ENCODE measurements at places on chromosomes 1 and 21. TPM values are rescaled to one million over a fixed set of nuclear protein-coding genes. Genes with fewer than 3 reads are reported as not detected.

GRCh38 chr1:6703016-6703415 lies 1.4 kb upstream of the DNAJC11 start:
- no peak for DNase-seq

GRCh38 chr1:162067466-162067865 lies 2.0 kb upstream of the NOS1AP start:
- no peak for DNase-seq

- DNase-seq = no peak
These were observed 1.8 kb upstream of the SPRR2A start for GRCh38 chr1:153058826-153059784.

- DNase-seq = no peak
These were observed 23.8 kb downstream of the FH start for GRCh38 chr1:241495741-241496140.

- DNase-seq = no peak
These were observed 18.1 kb downstream of the USP48 start for GRCh38 chr1:21764615-21765423.

GRCh38 chr1:198423673-198424072 lies 116.8 kb downstream of the ATP6V1G3 start:
- no peak for DNase-seq

DNA sequence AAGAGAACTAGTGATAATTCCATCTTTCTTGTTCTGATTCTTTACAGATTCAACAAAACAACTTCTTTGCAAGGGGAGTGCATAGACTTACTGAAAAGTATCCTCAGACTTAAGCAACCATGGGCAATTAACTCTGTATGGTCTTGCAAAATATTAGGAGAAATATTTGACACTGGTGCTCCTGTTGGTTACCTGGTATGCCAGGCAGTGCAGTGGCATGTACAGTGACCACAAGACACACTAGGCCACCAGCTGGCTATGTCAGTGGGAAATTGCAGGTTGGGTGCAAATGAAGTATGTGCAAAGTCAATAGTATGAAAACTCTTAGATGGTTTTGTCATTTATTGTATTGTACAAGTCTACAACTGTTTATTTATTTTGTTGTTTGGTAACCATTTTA lies 34.5 kb downstream of the EPS15 start:
- DNase-seq = no peak

DNA sequence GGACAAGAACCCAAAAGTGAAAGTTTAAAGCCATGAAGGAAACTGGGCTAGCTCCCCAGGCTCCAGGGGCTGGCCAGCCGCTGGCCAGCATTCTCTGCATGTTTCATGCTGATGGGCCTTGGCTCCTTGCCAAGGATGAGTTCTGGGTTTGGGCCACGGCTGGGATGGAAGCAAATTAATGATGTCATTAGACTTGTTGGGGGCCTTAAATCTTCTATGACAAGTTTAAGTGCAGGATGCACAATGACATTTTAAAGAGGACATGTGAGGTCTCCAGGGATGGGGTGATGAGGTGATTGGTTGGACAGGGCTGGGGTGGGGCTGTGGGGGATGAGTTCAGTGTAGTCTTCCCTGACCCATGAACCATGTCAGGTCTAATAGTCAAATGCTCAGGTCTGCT lies 199.6 kb downstream of the TRABD2B start:
- DNase-seq = no peak

- DNase-seq = no peak
These were observed 62.1 kb downstream of the PRKCZ start for GRCh38 chr1:2112280-2112701.

DNA sequence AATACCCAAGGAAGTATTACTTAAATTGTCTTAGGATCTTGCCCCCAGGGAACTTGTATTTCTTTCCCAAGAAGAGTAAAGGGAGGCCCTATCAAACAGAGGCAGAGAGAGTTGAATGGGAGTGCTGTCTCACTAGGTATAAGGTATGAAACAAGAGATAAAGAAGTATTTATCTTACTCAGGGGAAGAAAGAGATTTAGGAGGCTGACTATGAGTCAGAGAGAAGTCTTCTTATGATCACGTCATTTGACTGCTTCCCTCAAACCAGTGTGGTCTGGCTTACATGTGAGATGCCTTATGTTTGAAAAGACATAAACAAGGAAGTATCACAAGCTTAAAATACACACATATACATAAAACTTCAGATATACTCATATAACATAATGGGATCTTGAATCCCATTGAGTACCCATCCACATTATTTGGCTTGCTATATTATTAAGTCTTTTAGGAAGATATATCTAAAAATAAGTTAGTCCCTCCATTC lies 29.6 kb downstream of the DUSP10 start:
- DNase-seq = no peak

DNA sequence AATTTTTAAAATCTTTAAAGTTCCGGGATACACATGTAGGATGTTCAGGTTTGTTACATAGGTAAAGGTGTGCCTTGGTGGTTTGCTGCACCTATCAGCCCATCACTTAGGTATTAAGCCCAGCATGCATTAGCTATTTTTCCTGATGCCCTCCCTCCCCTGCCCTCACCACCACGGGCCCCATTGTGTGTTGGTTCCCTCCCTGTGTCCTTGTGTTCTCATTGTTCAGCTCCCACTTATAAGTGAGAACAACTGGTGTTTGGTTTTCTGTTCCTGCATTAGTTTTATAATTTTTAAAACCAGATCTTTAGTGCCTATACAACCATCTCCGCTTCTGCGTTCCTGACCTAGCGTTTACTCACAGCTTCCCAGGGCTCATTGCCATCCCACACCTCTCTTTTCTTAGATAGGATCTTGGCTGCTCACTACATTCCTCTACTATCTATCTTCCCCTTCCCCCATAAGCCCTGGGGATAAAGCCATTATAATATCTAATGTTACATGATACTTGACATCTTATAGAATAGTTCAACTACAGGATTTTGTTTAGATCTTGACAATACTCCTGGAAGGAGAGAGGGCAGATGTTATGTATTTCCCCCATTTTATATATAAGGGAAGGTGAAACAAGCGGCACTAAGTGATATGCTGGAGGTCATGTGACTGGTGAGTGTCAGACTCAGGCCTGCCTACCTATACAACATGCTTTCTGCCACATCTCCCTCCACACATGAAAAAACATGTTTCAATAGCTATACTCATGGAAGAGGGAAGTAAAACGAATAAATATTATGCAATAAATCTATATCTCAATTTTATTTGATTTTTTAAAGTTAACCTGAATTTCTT lies 52.3 kb upstream of the DNAJC6 start:
- no peak for DNase-seq

DNA sequence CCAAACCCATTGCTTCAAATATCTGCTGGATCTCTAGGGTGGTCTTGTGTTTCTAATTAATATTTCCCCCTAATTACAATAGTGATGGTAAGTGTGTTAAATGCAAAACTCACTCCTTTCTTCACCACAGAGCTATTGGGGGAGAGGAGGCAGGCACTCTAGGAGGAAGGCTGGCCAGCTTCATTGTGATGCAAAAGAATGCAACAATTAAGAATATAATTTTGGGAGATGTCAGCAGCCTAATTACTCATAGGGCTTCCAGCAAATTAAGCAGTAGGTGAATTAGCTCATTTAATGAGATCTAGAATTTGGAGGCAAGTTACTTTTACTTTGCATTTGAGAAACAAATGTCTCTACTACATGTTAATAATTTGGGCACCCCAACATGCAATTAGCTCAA lies 560.4 kb upstream of the DAB1 start:
- DNase-seq = no peak

GRCh38 chr1:160307118-160307791 lies 22.3 kb upstream of the PEX19 start:
- DNase-seq = no peak

- DNase-seq = no peak
These were observed 33.0 kb downstream of the SLX9 start for GRCh38 chr21:44972821-44973220.

The F5 gene
- total RNA-seq = 149 TPM

The MPL gene
- total RNA-seq = not detected

The CATSPERE gene
- not detected for total RNA-seq

The SH2D5 gene
- total RNA-seq = 1.1 TPM

The DRAXIN gene
- total RNA-seq = 0.05 TPM

The LEMD1 gene
- not detected for total RNA-seq
